Muscle of back (tissue), 13 donors: ENCODE measurements at places on chromosomes 4 and X. TPM values are rescaled to one million over a fixed set of nuclear protein-coding genes. Genes with fewer than 3 reads are reported as not detected.

- DNase-seq, result no peak
Observed at GRCh38 chr4:152422817-152423320, 113.0 kb downstream of the FBXW7 start.

GRCh38 chr4:101222156-101222845 lies 125.0 kb downstream of the PPP3CA start:
- DNase-seq, result no peak

GRCh38 chr4:55617587-55618197 lies 18.4 kb downstream of the NMU start:
- no peak for DNase-seq

DNA sequence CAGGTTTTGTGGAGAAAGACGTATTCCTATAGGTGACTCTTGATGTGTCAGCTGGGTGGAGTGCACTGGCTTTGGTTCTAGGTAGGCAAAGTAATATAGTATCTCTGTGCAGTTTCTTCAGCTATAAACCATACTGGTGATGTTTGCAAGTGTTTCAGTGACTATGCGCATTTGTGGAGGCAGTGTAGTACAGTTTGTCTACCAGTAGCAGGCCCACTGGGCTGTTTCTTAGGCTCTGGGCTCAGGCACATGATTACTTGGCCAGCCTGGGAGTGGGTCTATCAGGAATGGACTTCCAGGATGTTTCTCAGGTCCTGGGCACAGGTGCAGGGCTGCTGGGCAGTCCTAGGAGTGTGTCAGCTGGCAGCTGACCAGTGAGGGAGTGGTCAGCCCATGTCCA lies 51.9 kb upstream of the INTU start:
- DNase-seq, result no peak

- DNase-seq, result no peak
Observed at GRCh38 chrX:131054906-131055305, 3.2 kb upstream of the ARHGAP36 start.

GRCh38 chr4:76305971-76306881 lies at the start of gene STBD1:
Gene STBD1 (plus strand): TSS chr4:76306733. CDS start chr4:76306770, 37 bp downstream.
- DNase-seq, result peak; percentile 68

DNA sequence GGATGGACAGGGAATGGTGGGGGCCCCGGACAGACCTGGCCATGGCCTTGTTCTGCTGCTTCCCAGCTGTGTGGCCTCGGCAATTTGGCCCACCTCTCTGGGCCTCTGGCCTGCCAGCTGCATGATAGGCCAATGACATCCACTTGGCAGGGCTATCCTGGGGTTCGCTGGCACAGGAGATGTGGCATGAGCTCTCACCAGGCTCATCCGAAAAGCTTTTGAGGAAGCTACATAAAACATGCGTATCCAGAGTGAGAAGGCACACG lies 18.1 kb downstream of the SH3TC1 start:
- DNase-seq, result no peak

DNA sequence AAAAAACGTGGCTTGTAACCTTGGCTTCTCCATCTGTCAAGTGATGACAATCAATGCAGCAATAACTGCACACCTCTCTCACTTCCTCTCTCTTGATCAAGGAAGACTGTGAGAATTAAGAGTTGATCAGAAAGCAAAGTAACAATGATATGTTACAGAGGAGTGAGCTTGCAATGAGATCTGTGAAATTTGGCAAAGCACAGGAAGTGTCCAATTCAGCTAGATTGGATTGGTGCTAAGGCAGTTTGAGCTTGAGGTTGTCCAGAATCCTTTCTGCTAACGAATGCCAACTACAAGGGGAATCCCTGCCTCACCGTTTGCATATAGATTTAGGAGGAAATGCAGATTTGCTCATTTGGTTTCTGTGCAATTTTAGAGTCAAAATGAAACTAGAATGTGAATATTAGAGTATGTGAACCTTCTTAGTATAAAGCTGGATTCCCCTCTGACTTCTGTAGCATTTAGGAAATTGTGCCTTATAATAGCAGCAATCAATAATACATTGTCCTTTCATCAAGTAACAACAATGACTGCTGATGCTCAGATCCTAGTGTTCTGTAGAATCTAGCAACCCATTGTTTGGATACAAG lies 346.4 kb downstream of the PTTG2 start:
- DNase-seq, result no peak

The KIAA1210 gene
- polyA plus RNA-seq, result 0.24 TPM

The ADH7 gene
- not detected for polyA plus RNA-seq

The EDA2R gene
- 9.8 TPM for polyA plus RNA-seq

The NOX1 gene
- 0.75 TPM for polyA plus RNA-seq

The APBB2 gene
- 48.9 TPM for polyA plus RNA-seq

The IL2 gene
- polyA plus RNA-seq, result not detected

The FHIP1A gene
- 7.5 TPM for polyA plus RNA-seq

The SRPX2 gene
- polyA plus RNA-seq, result 36.0 TPM
